Forelimb muscle (tissue), 1 donor: ENCODE measurements at places on chromosomes 6 and 20. TPM values are rescaled to one million over a fixed set of nuclear protein-coding genes. Genes with fewer than 3 reads are reported as not detected.

The IPCEF1 gene
- polyA plus RNA-seq = 1.2 TPM

The HSPA1L gene
- polyA plus RNA-seq = 5.0 TPM

The COL19A1 gene
- 3.3 TPM for polyA plus RNA-seq

- DNase-seq = no peak
These were observed 5.2 kb downstream of the EBF4 start for GRCh38 chr20:2697768-2698167.

- no peak for DNase-seq
These were observed 734 bp upstream of the OGFRL1 start for GRCh38 chr6:71287926-71288227.

DNA sequence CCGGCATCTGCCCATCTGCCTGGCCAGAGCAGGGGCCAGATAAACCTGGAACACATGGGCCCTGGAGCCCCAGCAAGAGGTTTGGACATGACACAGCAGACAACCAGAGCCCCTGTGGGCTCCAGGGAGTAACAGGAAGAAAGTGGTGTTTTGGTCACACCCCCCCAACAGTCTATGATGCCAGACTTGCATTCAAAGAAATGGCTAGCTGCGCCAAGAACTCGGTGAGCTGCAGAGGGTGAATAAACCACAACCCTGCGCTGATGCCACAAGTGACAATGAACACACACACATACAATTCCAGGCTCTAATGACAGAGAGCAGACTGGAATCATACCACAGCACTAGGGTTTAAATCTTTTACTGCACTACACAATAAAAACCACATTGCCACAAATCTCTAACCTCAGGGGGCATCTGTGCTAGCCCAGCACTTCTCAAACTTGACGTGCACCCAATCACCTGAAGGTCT lies 34.0 kb downstream of the TRERF1 start:
- DNase-seq = no peak

- no peak for DNase-seq
These were observed 411.7 kb upstream of the SOX4 start for GRCh38 chr6:21181866-21182265.

GRCh38 chr20:4021906-4022305 lies 6.5 kb upstream of the RNF24 start:
- no peak for DNase-seq

GRCh38 chr6:12313992-12314589 lies 23.9 kb downstream of the EDN1 start:
- no peak for DNase-seq

GRCh38 chr6:118784641-118785164 lies 109.2 kb upstream of the ASF1A start:
- no peak for DNase-seq

DNA sequence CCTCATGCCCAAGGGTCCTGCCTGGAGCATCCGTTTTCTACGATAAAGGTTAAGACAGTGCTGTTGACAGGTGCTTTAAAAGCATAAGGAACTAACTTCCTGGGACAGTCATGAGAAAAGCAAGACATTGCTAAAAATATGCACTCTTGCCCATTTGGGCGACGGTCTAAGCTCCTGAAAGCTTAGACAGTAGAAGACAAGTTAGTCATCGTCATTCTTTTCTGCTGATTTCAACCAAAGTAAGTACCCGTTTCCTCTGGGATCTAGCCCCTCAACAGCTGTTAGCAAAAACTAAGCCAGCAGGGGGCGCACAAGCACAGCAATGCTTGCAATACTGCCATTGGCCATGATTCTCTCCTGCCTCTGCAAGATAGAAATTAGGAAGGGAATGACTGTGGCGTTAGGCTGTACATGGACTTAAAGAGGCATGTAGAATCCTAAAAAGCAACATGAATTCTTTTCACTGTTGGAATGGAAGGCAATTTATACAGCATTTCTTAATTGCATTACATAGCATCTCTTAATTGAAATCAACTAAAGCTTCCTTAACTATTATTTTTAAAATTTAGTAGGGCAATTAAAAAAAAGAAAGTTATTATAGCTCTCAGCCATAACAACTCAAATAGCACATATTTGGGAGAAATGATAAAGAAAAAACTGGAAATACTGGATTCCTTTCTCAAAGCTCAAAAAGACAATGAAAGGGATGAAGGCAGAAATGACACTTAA lies 147.8 kb upstream of the RALGAPA2 start:
- DNase-seq = peak; percentile 55

DNA sequence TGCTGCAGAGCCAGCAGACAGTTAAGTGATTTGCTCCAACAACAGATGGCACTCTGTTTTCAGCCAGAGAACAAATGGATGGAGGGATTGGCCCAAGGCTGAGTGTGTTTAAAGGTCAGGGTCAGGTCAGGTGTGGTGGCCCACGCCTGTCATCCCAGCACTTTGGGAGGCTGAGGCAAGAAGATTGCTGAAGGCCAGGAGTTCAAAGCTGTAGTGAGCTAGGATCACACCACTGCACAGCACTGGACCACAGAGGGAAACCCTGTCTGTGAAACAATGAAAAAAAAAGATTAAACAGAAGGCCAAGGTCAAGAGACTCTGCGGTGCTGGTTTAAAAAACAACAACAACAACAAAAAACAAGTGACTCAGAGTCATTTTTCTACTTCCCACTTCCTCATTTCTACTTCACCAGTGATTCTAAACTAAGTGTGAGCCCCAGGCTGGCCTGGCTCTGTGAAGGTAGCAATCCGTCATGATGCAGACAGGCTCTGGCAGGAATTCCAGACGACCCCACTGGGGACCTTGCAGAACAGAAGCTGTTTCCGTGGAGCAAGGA lies 42.5 kb upstream of the ARMC2 start:
- no peak for DNase-seq

GRCh38 chr6:73515204-73515655 lies 5.6 kb downstream of the EEF1A1 start:
- no peak for DNase-seq

DNA sequence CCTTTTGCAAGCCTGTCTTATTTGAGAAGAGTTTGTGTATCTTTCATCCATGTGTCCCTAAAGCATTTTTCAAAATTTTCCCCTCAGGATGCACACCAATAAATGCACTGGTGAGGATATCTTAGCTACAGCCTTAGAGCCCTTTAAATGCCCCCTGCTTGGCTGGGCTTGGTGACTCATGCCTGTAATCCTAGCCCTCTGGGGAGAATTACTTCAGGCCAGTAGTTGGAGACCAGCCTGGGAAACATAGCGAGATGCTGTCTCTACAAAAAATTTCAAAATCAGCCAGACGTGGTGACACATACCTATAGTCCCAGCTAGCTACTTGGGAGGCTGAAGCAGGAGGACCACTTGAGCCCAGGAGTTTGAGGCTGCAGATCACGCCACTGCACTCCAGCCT lies 33.8 kb upstream of the PLCB4 start:
- DNase-seq = no peak

DNA sequence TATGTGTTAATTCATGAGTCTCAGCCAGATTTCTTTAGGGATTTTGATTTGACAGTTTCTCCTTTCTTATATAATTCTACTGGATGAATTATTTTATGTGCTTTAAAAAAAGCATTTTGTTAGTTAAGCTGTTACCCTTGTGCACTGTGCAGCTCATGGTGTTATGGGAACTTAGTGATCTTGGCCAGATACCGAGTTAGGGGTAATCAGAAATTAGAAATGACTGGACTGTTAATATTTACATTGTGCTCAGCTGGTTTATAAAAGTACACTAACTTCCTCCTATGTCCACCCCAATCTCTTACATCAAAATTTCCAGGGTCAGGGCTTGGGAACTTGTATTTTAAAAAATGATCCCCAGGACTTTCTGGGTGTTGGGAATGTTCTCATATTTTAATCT lies 260.0 kb downstream of the ZFAND3 start:
- DNase-seq = no peak

- no peak for DNase-seq
These were observed 7.0 kb downstream of the B4GALT5 start for GRCh38 chr20:49706630-49707091.

GRCh38 chr6:167505782-167506181 lies 180.9 kb downstream of the TTLL2 start:
- no peak for DNase-seq
